Thymus (tissue), 14 donors: ENCODE measurements at places on chromosomes 4 and X.

GRCh38 chr4:60344908-60345307, 855.2 kb upstream of the ADGRL3 start:
- no peak for DNase-seq

GRCh38 chrX:44400588-44400987, 57.1 kb upstream of the EFHC2 start:
- DNase-seq, result no peak

- no peak for DNase-seq
Observed at GRCh38 chr4:61661960-61662359, 461.8 kb downstream of the ADGRL3 start.

DNA sequence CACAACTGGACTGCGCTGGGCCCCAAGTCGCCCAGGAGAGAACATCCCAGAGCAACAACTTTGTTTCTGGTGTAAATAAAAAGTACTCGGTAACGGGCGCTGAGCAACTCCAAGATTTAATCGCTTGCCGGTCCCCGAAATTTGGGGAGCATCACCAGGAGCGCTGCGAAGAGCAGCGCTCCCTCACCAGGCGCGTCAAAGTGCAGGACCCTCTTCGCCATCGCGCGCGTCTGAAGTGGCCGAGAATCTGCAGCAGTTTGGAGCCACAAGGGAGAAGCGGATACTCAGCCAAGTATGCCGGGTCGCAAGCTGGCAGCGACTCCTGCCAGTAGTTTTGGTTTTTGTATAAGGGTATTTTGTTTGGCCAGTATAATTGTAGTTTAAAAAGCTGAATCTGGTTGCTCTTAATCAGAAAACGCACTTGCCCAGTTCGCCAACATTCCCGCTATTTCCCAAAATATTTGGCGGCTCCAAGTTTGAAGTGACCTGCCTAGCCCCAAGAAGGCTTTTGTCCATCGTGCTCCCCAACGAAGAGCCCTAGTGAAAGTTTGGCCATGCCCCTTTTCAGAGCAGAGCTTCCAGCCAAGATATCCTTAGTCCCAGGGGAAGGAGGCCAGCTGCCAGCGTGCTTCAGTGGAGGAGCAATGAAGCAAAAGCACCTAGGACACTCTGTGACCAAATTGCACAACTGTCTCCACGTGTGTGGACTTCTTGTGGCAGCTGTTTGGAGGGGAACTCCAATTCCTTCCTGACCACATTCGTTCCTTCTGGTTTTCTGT, 557 bp upstream of the KDR start:
- DNase-seq, result no peak

DNA sequence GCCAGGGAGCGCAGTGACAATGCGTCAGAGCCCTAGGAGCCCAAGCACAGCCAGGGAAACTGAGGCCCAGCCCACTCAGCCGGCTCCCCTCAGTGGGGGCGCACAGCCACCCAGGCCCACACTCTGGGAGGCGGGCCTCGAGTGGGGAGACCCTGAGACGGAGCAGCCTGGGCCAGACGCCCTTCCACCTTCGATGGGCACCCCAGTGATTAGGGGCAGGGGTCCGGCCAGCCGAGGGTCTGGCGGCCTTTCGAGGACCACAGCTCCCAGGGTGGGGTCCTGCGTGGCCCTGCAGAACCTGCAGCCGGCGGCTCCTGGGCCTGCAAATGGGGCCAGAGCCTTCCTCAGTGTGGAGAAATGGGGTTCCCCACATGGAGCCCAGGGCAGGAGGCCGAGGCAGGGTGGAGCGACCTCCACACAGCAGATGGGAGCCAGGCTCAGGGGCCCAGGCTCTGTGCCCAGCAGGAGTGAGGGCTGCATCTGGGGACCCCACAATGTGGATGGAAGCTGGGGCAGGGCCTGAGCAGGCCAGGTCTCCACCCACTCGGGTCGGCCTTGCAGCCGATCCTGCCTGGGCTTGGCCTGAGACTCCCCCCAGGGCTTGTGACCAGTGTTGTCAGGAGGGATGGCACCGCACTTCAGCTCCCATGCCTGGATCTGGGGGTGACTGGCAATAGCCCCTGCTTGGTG, 5.0 kb downstream of the HGFAC start:
- no peak for DNase-seq

DNA sequence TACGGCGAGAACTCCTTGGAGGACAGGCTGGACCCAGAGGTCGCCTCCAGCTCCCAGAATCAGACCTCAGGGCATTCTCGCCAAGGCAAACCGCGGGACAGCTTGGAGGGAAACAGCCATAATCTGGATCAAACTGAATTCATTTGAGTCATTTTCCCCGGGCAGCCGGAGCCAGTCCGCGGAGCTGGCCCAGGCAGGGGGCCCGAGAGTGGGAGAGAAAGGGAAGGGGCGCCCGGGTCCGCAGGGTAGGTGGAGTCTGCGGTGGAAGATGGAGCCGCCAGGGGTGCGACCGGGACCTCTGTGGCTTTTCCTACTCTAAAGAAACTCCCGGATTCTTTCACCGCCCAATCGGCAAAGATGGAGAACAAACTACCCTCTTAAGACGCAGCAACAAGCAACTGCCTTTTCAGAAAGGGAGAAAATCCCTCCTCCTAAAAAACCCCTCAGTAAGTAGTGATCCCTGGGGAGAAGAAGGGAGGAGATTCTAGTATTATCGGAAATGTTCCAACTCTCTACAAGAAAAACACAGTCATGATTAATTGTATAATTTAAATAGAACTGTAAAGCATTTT, 5.2 kb downstream of the NKX3-2 start:
- DNase-seq, result no peak

DNA sequence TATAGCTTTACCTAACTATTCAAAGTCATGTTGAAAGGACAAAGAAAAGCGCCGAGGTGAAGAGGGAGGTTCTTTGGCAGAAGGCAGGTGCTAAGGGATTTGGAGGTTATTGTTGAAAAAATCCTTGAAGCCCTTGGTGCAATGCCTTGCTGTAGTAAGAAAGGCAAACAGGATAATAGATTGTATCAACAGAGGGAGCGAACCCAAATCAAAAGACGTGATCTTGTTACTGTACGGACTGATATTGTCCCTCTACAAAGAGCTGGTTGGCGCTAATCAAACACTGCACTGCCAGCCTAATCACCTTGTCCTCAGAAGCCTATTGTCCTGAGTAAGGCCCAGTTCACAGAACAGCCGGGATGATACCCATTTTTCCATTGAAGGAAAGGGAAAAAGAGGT, 182.9 kb downstream of the ZIC3 start:
- DNase-seq, result no peak

- no peak for DNase-seq
Observed at GRCh38 chr4:146134761-146135445, 40.6 kb upstream of the LSM6 start.

- no peak for DNase-seq
Observed at GRCh38 chr4:145665773-145666172, 14.2 kb upstream of the C4orf51 start.

DNA sequence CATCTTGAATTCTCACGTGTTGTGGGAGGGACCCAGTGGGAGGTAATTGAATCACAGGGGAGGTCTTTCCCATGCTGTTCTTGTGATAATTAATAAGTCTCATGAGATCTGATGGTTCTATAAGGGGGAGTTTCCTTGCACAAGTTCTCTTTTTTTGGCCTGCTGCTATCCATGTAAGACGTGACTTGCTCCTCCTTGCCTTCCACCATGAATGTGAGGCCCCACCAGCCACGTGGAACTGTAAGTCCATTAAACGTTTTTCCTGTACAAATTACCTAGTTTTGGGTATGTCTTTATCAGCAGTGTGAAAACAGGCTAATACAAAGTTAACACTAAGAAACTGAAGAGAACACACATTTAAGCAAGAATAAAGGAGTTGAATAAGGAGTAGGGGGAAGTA, 16.0 kb downstream of the TBCK start:
- DNase-seq, result no peak

- DNase-seq, result no peak
Observed at GRCh38 chrX:119579414-119579813, 5.1 kb downstream of the UBE2A start.

DNA sequence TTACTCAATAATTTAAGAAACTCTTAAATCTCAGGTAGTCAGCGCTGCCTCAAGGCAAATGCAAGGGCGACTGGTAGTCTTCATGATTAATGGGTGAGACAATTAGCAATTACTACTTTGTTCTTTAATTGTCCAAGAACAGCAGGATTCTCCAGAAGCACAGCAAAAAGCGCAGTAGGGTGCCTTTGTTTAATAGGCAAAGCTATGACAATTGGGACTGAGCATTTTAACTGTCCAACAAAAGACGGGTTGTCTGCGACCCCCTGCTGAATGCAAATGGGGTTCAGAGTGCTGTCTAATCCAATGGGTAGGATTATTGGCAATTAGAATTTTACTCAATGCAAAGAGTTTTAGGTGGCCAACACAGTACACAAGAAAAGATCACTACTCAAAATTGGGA, 286.1 kb downstream of the CHIC1 start:
- DNase-seq, result no peak
